ENCODE measurements at places on chromosomes 7 and 10. TPM values are rescaled to one million over a fixed set of nuclear protein-coding genes. Genes with fewer than 3 reads are reported as not detected.

Gene DNAH11
- 4.7 TPM for total RNA-seq

Gene SPDYE8
- total RNA-seq: not detected

Gene CTAGE8
- total RNA-seq: 1.4 TPM

Gene POLR3A
- 37.2 TPM for total RNA-seq

Gene CTNNA3
- 0.50 TPM for total RNA-seq

Gene CDK14
- total RNA-seq: 24.0 TPM

Gene GPNMB
- total RNA-seq: 0.76 TPM

Gene C10orf105
- total RNA-seq: 0.19 TPM

Gene STAG3
- 3.4 TPM for total RNA-seq

Gene OR2A12
- total RNA-seq: not detected

Gene HYAL4
- total RNA-seq: not detected

DNA sequence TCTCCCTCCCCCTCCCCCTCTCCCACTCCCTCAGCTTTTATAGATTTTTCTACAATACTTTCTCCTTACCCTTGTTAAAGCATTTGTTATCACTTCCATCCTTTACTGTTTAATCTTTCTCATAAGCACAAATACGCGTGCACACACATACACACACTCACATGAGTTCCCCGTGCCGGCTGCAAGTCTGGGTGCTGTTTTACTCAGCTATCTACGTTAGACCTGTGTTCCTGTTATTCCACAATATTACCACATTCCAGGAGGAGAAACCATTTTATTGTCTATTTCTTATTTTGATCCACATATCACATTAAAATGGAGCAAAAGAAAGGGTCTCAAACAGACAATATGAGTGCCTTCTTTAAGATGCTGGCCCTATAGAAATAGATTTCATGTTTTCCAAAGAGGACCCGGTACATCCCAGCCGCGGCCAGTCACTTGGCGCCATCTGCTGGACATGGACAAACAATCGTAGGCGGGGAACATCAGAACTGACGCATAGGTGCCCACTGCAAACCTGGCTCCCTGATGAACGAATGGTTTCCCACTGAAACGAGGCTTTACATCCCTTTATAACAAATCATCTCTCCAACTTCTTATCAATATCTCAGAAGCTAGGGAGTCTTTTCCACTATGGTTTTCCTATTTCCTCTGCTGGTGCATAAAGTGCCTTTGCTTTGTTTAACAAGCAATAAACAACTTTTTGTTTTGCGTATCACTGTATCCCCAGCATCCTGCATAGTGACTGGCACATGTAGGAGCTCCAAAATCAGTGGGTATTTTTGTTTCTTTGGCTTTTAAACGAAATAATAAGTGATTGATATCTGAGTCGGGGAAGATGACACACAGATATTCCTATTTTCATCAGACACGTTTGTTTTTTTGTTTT, 25.2 kb upstream of the OPTN start:
- peak; percentile 89 for DNase-seq

- no peak for DNase-seq
Measured at GRCh38 chr10:86252079-86252478, 114.5 kb downstream of the GRID1 start.

- DNase-seq: no peak
Measured at GRCh38 chr7:18962031-18962430, 155.4 kb downstream of the TWIST1 start.

DNA sequence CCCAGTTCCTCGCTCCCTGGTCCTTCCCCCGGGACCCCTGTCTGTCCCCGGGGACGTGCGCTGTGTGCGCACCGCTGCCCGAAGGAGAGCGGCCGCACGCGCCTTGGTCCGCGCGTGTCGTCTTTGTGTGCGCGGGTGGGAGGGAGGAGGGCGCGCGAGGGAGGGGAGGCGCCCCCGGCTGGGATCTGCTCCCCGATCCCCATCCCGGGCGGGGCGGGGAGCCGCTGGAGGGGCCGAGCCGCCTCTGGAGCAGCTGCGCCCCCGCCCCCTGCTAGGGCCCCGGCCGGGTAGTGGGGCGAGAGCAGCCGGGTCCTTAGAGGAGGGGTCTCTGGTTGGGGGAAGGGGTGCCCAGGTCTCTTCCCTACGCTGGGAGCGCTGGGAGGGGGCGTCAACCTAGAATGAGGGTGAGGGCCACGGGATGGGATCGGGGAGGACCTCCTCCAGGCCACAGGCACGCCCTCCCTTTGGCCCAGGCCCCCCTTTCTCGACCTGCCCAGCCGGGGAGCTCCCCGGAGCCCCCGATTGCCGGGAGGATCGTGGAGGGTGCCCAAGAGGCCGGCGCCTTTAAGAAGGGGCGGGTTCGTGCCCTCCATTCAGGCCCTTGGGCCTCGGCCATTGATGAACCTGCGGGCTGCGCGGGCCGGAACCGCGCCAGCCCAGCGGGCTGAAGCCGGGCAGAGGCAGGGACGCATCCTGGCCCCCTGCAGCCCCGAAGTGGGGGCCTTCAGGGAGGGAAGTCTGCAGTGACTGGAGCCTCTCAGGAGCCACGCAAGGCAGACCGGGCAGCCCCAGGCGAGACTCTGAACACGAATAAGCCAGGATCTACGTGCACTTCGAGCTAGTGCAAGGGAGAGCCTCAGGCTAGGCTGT, 678 bp downstream of the SH2B2 start:
- DNase-seq: peak; percentile 76

- DNase-seq: no peak
Measured at GRCh38 chr10:51629934-51630639, 69.3 kb downstream of the CSTF2T start.

GRCh38 chr10:111211706-111212105, 134.9 kb downstream of the ADRA2A start:
- DNase-seq: peak; percentile 12

- DNase-seq: peak; percentile 54
Measured at GRCh38 chr7:92988051-92988450, 129.7 kb downstream of the SAMD9 start.

DNA sequence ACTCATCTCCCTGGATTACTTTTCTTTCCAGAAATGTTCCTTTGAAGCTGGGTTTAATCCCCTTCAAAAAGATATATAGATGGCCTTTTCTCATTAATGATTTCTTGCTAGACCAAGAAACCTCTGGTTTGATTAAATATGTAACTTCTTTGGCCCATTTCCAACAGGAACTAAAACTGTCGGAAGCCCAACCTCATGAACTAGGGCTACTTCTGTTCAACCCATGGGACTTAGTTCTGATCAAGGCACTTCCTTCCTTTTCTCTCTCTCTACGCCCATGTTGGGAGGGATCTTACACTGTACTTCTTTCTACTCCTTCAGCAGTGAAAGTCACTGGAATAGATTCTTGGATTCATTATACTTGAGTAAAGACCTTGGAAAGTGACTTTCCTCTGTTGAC, 83.6 kb downstream of the TMEM106B start:
- DNase-seq: no peak

DNA sequence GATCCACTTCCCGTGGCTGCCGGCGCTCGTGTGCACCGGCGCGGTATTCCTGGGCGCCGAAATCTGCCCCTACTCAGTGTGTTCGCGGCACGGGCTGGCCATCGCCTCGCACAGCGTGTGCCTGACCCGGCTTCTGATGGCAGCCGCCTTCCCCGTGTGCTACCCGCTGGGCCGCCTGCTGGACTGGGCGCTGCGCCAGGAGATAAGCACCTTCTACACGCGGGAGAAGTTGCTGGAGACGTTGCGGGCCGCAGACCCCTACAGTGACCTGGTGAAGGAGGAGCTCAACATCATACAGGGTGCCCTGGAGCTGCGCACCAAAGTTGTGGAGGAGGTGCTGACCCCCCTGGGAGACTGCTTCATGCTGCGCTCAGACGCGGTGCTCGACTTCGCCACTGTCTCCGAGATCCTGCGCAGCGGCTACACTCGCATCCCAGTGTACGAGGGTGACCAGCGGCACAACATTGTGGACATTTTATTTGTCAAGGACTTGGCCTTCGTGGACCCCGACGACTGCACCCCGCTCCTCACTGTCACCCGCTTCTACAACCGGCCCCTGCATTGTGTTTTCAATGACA, 1.3 kb downstream of the CNNM1 start:
- no peak for DNase-seq

DNA sequence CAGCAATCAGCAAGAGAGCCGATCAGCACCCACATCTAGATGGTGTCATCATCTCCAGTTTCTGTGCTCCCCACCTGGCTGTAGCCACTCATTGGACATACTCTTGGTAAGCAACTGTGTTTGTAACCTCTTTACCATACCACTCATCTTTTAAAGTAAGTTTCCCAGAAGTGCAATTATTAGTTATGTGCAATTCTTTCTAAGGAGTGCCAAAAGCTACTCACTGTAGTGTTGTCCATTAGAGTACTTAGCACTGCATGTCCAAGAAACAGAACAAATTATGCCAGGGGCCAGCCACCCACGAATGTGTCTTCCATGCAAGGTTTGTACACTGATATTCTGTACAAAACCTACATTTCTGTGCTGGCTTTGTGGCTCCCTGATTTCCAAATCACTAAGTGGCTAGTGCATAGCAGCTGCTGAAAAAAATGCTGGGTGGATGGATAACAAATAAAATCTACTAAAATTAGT, 131.9 kb downstream of the SRPK2 start:
- no peak for DNase-seq

- DNase-seq: no peak
Measured at GRCh38 chr7:16412274-16413254, 8.8 kb downstream of the CRPPA start.

GRCh38 chr10:113920875-113921274, 66.4 kb downstream of the NHLRC2 start:
- DNase-seq: no peak

GRCh38 chr10:43305876-43306275, 39.0 kb upstream of the RASGEF1A start:
- no peak for DNase-seq

DNA sequence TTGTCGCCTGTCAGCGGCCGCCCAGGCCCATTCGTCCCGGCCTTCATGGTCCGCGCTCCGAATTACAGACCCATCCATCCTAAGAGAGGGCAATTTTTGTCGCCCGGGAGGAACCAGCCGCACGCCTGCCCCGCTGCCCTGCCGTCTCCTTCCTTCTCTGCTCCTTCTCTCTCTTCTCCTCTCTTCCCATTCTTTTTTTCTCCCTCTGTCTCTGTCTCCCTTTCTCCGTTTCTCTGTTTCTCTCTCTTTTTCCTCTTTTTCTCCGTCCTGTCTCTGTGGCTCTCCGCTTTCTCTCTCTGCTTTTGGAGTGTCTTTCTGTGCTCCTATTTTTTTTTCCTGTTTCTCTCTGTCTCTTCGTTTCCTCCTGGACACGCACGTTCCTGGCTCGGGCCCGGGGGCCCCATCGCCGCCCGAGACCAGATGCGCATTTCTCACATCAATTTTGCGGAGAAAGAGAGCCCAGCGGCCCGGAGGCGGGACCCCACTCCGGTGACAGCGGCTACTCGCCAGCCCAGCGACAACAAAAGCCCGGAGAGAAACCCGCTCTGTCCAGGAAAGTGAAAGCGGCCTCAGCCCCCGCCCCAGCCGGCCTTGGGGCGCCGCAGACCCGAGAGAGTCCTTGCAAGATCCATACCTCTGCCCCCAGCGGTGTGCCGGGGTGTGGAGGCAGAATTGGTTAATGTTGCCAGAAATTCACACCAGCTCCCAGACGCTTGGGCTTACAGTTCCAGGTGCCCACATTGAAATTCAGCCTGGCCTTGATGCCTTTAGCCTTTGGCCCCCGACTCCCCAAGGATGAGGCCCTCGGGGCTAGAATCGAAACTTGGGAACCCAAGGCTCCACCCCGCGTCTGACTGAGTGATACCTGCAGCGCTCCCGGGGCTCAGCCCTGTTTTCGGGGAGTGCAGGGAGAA, 4.1 kb downstream of the LBX1 start:
- DNase-seq: peak; percentile 71

DNA sequence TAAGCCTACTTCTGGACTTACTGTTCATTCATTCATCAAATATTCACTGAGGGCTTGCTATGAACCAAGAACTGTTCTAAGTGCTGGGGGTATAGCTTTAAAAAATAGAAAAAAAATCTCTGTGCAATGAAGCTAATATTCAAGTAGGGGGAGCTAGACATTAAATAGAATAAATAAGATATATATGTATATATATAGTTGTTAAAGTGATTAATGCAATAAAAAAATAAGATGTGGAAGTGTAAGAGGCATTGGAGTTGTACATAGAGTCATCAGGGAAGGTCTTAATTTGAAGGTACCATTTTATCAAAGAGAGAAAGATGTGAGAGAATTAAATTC, 181.2 kb upstream of the AGR3 start:
- DNase-seq: no peak

GRCh38 chr10:33330543-33331378, 3.7 kb downstream of the NRP1 start:
- DNase-seq: peak; percentile 81

DNA sequence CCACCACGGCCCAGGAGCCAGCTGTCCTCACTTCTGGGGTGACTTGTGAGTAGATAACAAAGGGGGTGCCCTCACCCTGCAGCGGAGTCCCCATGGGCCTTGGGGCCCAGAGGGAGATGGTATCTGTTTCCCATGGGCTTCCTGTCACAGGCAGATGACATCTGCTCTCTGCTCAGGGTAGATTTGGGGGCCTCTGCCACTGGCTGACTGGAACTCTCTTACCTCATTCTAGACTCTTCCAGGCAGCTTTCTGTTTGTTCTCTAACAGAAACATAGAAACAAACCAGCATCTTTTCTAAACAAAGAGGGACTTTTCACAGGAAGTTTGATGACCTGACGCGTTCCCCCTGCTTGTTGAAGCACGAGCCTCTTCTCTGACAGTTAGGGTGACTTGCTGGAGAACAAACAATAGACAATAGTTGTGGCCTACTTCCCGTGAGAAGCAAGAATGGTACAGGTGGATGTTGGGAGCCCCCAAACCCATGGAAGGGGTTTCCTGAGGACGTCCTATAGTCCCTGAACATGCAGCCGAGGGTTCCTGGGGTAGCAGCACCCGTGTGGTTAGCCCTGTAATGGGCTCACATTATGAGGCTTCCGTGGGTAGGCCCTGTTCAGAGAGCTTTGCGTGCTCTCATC, 61.6 kb downstream of the GRK5 start:
- DNase-seq: no peak

DNA sequence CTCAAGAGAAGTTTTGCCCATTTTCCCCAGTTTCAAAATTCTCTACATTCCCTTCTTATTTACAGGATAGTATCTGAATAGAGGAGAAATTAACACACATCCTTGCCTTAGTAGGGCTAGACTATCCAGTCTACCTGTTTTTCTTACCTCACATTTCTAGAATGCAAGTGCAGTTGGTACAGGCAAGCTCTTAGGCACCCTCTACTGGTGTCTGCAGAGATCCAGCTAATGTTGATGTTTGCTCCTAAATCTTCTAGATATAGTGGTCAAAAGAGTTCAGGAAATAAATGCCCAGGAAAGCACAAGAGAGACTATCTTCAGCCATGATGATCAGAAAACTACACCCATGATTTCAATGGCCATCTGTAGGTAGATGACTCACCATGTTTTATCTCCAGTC, 205.3 kb downstream of the HTR7 start:
- peak; percentile 60 for DNase-seq

DNA sequence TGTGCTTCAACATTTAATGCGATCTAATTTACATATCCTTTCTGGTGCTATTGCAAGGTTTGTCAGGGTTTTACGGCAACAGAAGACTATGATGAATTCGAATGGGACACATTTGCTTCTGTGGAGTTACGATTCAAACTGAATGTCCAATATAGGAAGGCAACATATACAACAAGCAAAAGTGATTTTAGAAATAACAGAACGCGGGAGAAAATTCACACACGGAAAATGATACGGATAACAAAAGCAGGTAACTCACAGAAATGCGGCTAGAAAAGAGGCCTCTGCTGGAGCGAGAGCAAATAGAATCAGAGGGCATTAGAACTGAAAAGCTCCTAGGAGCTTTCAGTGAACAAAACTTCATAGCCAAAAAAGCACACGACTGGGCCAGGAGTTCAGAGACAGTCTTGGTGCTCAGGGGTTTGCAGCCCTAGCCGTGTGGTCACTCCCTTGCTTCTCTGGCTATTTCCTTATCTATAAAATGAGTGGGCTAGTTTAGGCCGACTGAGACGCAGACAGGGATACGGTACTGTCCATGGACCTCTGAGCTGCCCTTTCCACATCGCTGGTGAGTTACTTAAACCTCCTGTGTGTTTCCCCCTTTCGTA, 557 bp upstream of the TAX1BP1 start:
- DNase-seq: no peak
